ENCODE measurements at places on chromosomes 2 and 18.
A peak's percentile ranks its signal among the peaks of the same experiment; 100 is the strongest.

- DNase-seq = peak; percentile 50
These were observed 158.5 kb downstream of the LAMA1 start for GRCh38 chr18:6959110-6959509.

- no peak for DNase-seq
These were observed 16.8 kb downstream of the TPGS2 start for GRCh38 chr18:36811955-36812354.

DNA sequence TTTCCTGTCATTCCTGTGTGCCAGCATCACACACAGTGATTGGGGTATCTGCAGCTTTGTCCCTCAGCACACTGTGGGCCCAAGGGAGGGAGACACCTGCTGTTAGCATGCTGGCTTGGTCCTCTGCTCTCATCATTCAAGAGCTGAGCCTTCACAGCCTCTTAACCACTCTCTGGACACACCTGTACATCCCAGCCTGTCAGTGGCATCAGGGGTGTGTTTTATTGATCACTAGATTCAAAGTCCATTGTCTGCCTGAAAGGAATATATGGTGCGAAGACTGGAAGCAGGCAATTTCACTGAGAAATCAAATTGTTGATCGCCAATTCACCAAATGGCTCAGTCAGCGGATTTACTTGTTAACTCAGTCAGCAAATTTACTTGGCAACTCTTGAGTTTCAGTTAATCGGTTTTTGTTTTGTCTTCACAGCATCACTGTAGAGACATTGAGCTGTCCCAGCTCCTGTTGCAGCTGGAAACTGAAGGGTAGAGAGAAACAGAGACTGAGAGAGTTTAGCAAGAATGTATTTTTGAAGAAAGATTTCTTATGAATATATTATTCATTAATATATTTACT, 56.3 kb upstream of the TMEM200C start:
- DNase-seq = no peak

GRCh38 chr2:46197672-46198071, 99.5 kb upstream of the EPAS1 start:
- DNase-seq = no peak

GRCh38 chr2:54915101-54915500, 135.2 kb downstream of the RTN4 start:
- DNase-seq = no peak

DNA sequence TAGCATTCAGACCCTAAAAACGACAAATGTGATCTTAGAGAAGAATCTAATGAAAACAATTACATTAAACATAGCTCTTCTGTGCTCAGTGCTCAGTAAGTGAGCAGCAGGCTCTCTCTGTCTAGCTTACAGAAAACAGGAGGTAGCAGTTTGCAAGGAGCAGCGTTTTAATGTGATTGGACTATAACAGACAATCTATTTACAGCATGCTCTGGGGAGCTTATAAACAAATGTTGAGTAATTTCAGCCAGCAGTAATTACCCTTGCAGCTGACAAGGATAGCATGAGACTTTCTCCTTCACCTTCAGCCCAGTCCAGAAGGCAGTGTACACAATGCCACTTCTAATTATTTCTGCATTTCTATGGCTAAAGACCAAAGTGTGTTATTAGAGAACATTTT, 270.4 kb downstream of the FIGN start:
- DNase-seq = no peak

- no peak for DNase-seq
These were observed 43.3 kb upstream of the ITM2C start for GRCh38 chr2:230821261-230821990.

DNA sequence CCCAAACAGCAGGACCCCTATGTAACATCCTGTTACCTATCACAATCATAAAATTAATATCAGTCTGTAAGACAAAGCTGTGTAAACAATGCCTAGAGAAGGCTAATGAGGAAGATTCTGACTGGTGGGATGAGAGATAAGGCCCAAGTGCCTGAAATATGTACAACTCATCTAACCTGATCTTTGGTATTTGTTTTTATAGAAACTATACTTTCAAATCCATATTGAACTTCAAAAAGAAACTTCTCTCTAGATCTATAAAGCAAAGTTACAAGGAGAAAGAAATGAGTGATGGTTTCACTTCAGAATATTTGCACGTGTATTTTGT, 36.1 kb upstream of the ITGA4 start:
- no peak for DNase-seq

DNA sequence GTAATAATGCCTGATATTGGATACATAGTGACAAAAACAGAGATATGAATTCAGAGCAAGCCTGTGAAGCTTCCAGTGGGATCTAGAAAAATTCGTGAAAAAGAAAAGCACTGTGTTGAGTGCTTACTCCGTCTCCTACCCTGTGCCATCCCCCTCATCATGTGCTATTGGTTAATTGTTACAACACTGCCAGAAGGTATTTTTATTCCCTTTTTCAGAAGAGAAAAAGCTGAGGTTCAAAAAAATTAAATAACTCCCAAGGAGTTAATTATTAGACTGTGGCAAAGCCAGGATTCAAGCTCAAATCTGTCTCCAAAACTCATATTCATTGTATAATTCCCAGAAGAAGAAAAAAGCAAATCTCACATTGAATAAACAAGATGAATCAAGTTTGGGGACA, 735.5 kb upstream of the ACVR2A start:
- DNase-seq = no peak

- DNase-seq = no peak
These were observed 12.7 kb upstream of the FZD5 start for GRCh38 chr2:207782238-207783030.

- DNase-seq = no peak
These were observed 143.5 kb downstream of the PTGR3 start for GRCh38 chr18:75065251-75066000.

GRCh38 chr18:57422313-57422872, 12.8 kb upstream of the ONECUT2 start:
- no peak for DNase-seq

DNA sequence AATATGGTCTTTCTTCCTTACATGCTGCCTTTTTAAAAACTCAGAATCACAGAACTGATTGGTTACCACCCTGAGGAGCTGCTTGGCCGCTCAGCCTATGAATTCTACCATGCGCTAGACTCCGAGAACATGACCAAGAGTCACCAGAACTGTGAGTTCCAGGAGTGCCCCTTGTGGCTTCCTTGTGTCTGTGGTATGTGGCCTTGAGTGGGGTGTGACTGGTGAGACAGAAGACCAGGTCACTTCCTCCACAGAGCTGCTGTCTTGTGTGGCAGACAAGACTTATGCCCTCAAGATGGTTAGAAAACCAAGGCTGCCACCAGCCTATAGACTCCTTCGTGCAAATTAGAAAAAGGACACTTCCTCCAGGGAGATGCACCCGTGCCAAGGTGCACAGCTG, 72.6 kb downstream of the EPAS1 start:
- no peak for DNase-seq

DNA sequence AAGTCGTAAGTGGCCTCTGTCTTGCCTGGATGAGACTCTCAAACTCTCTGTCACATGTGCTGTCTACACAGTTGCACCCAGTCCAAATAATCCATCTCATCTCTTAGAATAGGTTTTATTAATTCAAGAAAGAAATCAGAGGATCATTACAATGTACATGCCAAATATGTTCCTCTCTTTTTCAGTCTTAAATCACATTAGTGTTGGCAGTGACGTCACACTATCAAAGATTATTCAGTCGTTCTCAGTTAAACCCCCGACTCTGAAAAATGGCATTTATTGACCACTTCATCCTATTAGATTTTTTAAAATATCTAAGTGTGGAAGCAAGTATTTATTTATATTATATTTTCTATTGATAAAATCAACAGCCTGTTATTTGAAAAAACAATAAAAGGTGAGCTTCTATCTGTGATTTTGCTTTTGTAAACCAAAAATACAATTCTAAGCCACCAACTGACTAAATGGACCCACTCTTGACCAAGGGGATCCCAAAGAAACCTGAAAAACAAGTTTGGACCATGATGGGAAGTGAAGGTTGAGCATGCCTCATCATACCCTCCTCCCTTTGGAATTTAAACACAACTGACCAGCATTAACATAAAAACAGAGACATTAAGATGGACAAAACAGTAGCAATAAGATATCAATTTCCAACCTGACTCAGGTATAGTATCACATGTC, 1894.4 kb upstream of the LRRTM1 start:
- DNase-seq = no peak

DNA sequence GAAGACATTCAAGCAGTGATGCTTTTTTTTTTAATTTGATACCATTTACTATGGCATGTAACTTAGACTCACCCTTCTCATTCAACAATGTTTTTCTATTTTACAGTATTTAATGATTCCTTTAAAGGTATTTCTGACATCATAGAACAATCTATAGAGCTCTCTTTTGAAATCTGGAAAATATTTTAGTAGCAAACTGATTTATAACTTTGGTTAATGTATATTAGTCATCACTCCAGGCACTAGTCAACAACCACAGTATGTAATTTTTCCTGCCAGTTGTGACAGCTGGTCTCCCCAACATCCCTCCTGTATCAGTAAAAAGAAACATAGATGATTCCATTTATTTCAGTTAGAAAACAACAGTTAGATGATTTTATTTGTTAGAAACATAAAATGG, 122.9 kb downstream of the LCLAT1 start:
- DNase-seq = no peak

DNA sequence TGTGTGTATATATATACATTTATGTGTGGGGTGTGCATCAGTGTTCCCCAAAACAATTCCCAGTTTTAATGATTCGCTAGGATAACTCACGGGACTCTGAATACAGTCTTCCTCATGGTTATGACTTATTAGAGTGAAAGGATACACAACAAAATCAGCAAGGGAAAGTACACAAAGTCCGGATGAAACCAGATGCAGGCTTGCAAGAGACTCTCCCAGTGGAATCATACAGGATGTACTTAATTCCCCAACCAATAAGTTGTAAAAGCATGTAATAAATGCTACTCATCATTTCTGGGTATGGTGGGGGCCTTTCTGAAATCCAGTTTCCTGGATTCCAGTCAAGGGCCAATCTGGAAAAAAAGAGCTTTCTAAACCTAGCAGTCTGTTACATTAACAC, 654.1 kb upstream of the SYT4 start:
- DNase-seq = no peak

- no peak for DNase-seq
These were observed 254.3 kb downstream of the ACKR3 start for GRCh38 chr2:236823963-236824362.

GRCh38 chr2:32271063-32271462, 6.4 kb upstream of the NLRC4 start:
- peak; percentile 24 for DNase-seq

GRCh38 chr18:76565238-76566173, 70.5 kb upstream of the ZNF516 start:
- peak; percentile 28 for DNase-seq

- DNase-seq = no peak
These were observed 81.2 kb downstream of the TSN start for GRCh38 chr2:121836611-121837010.

- DNase-seq = peak; percentile 78
These were observed 80.2 kb downstream of the SLC8A1 start for GRCh38 chr2:40371525-40372282.

DNA sequence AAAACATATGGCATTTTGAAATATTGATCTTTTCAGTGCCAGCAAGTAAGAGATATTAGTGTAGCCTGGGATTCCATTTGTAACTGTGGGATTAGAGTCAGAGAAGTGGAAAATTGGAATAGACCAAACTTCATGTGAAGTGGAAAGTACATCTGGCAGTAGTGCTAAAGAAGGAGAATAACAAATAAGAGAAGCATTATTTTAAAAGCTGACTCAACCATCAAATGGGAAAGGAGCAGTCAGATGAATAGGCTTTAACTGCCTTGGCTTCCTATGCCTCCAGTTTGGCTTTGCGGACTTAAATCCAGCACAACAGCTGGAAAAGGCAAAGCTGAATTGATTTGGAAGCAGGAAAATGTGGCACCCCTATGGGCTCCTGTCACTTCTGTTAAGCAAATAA, 623.1 kb downstream of the TSN start:
- DNase-seq = no peak

DNA sequence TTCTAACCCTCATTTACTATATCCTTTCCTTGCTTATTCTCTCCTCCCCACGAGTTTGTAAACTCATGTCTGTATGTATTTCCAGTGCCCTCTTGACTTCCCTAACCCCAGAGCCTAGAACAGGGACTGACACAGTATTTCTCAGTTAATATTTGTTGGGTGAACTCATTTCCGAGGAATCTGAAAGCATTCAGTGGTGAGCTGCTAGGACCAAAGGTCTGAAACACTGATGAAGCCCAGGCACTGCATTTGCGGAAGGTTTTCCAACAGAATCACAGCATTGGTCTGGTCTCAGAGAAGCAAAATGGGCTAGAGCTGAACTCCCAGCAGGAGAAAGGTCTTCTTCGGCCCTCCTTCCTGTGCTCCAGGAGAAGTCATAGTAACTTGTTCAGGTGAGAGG, 56.8 kb downstream of the SOX11 start:
- DNase-seq = no peak

DNA sequence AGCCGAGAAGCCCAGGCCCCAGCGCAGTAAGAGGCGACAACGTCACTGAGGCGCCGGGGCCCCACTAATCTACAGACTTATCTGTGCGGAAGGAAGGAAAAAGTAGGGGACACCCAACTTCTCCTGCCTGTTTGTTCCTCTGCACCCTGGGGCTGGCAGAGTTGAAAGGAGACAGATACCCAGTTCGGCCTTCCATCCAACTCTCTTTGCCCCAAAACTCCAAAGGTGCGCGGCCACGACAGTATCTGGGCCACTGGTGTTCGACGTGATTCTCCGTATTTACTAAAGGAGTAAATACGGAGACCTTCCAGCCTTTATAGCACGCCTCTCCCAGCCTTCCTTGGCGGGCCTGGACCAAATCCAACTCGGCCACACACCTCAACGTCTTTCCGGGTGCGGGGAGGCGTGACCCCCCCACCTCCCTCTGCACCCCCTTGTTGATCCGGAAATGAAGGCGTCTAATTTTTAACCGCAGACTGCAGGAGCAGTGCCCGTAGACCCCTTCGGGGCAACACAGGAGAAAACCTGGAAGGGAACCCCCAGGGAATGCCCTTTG, 1.6 kb downstream of the SMAD7 start:
- peak; percentile 62 for DNase-seq

DNA sequence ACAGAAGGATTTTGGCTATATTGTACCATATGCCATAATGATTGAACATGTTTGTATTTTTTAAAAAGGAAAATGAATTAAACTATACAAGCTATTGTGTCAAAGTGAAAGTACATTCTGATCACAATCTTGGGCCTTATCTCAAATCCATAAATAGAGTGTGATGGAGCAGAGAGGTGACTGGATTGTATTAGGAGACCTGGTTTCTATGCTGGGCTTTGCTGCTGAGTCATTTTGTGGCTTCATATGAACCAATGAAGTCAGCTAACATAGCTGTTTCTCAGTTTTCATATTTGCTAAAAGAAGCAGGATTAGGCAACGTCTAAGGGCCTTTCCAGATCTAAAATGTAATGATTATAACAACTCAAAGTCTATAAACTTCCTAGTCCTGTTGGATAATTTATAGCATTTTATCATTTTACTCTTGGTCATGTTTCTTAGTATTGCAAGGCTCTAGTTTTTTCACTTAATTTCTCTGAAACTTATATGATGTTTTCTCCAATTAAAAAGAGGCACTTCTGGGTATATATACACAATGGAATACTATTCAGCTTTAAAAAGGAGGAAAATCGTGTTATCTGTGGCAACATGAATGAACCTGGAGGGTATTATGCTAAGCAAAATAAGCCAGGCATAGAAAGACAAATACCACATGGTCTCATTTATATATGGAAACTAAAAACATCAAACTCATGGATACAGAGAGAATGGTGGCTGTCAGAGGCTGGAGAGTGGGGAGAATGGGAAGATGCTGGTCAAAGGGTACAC, 112.3 kb downstream of the MEP1B start:
- DNase-seq = peak; percentile 78

GRCh38 chr2:188345831-188346458, 54.3 kb downstream of the GULP1 start:
- DNase-seq = no peak

Data from HT1080 (cell line).